ENCODE measurements at places on chromosomes 2 and 18.

DNA sequence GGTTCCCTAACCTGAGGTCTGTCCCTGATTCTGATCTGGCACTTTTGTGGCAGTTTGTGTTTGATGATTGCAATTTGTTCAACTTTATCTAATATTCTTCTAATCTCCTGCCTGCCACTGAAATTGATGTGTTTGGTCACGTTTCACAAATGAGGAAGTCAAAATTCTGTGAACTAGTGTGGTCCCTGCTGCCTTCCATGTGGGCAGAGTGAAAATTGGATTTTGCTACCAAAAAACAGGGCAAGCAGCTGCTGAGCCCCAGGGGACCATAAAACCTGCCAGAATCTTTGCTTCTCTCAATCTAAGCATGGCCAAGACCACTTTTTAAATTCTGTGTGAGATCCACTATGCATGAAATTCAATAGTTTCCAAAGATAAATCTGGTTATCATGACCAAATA is 195.5 kb upstream of the CYRIA start:
- no peak for DNase-seq

DNA sequence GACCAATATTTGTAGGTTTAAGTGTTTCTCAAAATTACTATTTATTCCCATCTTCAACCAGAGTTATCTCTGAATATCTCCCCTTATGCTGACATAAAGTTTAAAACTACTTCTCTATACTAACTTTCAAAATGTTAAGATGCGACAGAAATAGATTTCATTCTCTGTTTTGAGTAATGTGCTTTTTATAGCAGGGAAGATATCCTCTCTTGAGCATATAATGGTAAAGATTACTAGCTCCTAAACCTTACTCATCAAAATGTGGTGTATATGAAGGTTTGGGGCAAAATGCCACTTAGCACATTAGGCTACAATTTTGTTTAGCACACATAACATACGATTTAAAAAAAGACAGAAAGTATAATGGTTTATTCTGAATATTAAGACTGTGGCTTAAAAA is 54.4 kb downstream of the CWC22 start:
- no peak for DNase-seq

GRCh38 chr2:54641988-54642387 is 81.5 kb upstream of the EML6 start:
- DNase-seq, result no peak

- no peak for DNase-seq
Observed at GRCh38 chr2:37091873-37092272, 7.6 kb downstream of the GPATCH11 start.

GRCh38 chr2:207133458-207133819 is 32.3 kb downstream of the KLF7 start:
- DNase-seq, result no peak

GRCh38 chr2:5464657-5465056 is 227.5 kb upstream of the SOX11 start:
- no peak for DNase-seq

GRCh38 chr2:235647877-235648276 is 154.0 kb downstream of the AGAP1 start:
- no peak for DNase-seq

DNA sequence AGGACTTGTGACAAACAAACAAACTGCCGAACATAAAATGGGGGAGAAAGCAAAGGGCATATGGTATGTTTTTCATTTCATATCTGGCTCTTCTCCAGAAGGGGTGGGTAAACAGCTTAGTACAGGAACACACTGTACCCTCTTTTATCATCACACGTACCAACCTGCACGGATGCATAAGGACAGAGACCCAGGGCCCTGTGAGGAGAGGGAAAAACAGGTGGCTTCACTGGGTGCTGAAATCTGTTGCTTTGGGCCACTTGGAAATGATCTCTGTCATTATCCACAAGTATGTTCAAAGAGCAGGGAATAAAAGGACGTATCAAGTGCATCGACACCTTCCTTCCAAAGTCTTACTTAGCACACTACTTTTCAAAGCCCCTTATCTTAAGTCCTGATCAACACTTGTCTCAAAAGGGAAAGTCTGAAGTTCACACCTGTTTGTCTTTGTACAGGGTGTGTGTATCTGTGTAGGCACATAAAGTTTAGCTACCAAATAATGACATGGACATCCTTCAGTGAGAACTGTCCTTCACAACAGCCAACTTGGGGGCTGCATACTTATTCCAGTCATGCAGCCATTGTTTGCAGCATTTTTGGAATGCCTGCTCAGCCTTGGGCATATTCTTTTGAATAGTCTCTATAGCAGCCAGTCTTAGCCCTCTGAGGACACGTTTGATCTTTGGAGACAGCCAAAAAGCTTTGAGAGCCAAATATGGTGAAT is 60.6 kb downstream of the IRS1 start:
- no peak for DNase-seq

DNA sequence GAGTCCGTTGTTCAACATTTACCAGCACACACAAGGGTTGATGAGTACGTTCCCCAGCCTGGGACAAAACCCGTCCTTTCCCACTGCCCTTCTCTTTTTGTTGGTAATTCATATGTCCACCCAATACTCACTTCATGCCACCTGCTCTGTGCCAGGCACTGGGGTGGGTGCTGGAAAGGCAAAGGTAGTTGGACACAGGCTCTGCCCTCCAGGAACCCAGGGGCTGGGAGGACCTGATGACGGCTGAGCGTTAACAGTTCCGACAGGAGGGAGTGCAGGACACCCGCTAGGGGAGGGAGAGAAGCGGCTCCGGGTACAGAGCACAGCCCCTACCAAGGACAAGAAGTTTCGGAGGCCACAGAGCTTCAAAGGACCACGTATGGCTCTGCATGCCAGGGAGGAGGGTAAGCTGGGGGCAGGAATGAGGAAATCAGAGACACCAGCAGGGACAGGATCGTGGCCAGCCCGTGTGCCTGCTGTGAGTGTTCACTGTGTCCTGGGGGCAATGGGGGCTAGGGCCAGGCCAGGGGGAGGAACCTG is 134.1 kb upstream of the GPC1 start:
- no peak for DNase-seq

- DNase-seq, result no peak
Observed at GRCh38 chr2:46184794-46185583, 112.2 kb upstream of the EPAS1 start.

- no peak for DNase-seq
Observed at GRCh38 chr2:54783349-54783748, 59.9 kb downstream of the EML6 start.

DNA sequence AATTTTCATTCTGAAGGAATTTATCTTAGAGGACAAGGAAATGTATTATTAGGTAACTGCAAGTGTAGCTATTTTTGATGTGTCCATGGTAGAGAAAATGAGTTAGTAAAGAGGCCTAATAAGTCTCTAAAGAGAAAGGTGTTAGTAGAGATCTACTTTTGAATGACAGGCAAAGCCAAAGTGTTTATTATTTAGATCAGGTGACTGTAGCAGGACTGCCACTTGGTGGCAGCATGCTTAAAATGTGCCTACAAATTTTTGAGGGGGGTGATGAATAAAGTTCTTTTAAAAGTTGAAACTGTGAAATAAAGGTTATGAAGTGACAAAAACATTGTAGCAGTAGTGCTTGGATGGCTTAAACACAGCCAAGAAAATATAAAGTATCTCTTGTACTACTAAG is 421.5 kb upstream of the MEIS1 start:
- DNase-seq, result no peak

DNA sequence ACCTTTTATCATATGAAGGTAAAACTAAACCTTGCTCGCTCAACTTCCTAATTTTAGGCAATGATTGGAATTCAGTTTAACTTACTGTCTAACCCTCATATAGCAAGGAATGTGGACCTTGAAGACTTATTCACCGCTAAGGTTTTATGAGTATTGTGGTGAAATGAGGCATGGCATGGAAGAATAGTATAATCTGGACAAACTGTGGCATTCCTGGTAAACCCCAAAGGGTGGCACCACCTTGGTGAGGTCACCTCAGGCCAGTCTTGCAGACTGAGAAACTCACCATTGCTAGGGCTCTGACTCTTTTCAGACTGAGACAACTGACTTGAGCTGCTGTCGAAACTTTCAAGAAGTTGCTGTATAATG is 51.1 kb upstream of the EHBP1 start:
- no peak for DNase-seq

DNA sequence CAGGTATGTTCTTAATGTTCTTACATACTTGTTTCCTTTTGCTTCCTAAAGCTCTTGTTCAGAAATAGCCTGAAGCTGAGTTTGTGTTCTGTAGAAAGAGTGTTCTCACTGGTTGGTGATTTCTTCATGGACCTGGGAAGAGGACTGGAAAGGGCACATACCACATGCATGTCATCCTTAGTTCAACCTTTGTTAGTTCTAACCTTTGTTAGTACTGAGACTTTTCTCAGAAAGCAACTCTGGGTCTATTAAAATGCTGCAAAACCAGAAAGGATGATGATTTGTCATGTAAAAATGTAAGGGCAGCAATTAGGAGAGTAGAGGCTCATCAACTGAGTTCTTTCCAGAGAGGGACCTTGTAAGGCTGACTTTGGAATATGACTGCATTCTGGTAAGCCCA is 2.5 kb upstream of the FAP start:
- DNase-seq, result no peak

- DNase-seq, result no peak
Observed at GRCh38 chr2:237264480-237265219, 149.3 kb downstream of the COL6A3 start.

All from activated CD4-positive, alpha-beta T cell treated with anti-CD3 and anti-CD28 coated beads for 48 hours (primary cell).